ENCODE measurements at places on chromosomes 12 and 14.

- peak; percentile 53 for DNase-seq
Measured at GRCh38 chr12:12891080-12891880, at the start of gene GPRC5A. TSS of gene GPRC5A (plus strand) at chr12:12891562. CDS start at chr12:12908250, 16,688 bp downstream.

DNA sequence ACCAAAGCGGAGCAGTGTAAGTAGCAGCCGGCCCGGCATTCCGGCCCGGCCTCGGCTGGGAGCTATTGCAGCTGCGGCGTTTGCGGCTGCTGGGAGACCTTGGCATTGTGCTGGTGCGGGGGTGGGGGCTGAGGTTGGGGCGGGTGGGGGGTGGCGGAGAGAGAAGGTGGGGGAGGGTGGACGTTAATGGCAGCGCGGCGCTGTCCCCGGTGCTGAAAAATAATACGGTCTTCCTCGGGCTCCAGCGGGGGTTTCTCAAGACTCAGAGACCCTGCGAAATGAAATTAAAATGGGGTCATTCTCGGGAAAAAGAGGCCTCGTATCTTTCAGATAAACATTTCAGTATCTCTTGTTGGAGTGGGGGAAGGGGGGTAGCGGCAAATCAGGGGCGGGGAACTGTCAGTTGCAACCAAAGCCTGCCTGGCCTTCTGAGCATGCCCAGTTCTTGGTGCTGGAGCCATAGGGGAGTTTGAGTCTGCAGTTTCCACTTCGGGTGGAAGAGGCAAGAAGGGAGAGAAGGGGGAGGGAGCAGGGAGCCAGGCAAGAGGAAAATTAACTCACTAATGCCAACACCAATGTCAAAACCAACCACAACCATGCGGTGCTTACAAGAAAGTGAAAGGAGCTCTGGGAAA is 414 bp downstream of the UNC79 start:
- DNase-seq: no peak

DNA sequence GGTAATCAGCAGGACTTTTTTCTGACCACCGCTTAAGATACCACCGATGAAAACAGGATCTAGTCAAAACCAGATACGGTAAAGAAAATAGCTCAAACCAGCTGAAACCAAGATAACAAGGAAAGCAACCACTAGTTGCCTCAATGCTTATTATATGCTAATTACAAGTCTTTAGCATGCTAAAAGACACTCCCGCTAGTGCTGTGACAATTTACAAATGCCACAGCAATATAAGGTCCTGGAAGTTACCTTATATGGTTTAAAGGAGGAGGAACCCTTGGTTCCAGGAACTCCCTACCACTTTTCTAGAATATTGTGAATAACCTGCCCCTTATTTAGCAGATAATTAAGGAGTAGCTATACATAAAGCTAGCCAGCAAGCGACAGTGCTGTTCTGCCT is 976.4 kb upstream of the SEL1L start:
- DNase-seq: no peak

- no peak for DNase-seq
Measured at GRCh38 chr12:6285532-6286306, 24.8 kb upstream of the PLEKHG6 start.
